ENCODE measurements at places on chromosomes 12 and 14. TPM values are rescaled to one million over a fixed set of nuclear protein-coding genes. Genes with fewer than 3 reads are reported as not detected.

DNA sequence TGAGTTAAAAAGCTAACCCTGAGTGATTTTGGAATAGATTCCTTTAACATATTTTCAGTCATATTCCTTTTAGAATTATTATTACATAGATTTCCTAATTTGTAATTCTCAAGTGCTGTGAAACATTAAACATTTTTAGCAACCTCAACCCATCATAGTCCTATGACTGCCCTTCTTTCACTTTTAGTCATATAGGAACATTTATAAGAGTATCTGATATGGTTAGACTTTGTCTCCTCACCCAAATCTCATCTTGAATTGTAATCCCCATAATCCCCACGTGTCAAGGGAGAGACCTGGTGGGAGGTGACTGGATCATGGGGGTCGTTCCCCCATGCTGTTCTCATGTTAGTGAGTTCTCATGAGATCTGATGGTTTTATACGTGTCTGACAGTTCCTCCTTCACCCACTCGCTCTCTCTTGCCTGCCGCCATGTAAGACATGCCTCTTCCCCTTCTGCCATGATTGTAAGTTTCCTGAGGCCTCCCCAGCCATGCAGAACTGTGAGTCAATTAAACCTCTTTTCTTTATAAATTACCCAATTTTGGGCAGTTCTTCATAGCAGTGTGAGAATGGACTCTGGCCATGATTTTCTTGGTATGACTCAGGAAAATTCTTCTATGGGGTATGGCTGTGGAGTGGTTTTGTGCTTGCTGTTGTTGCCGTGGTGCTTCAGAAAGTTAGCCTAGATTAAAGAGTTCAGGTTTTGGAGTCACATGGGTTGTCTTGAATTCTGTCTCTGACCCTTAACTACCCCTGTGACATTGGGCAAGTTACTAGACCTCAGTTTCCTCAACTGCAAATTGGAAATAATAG lies 83.9 kb downstream of the FUT8 start:
- no peak for DNase-seq

DNA sequence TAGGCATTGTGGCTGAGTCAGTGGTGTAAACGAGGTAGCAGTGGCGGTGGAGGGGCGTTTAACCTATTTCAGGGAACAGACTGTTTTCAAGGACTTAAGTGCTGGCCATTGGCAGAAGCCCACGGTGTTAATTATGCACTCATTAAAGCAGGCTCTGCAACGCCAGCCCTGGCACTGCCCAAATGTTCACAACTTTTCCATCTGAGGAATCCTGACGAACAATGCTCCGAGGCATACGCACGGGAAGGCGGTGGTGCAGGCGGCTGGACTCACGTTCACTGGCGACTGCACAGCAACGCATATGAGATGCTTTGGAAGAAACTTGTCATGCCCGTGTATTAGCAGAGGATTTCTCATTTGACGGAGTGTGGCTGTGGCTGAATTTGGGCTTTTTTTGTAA lies 70.6 kb upstream of the SLC24A4 start:
- DNase-seq = no peak

GRCh38 chr14:61581955-61582615 lies 113.2 kb upstream of the HIF1A start:
- DNase-seq = no peak

DNA sequence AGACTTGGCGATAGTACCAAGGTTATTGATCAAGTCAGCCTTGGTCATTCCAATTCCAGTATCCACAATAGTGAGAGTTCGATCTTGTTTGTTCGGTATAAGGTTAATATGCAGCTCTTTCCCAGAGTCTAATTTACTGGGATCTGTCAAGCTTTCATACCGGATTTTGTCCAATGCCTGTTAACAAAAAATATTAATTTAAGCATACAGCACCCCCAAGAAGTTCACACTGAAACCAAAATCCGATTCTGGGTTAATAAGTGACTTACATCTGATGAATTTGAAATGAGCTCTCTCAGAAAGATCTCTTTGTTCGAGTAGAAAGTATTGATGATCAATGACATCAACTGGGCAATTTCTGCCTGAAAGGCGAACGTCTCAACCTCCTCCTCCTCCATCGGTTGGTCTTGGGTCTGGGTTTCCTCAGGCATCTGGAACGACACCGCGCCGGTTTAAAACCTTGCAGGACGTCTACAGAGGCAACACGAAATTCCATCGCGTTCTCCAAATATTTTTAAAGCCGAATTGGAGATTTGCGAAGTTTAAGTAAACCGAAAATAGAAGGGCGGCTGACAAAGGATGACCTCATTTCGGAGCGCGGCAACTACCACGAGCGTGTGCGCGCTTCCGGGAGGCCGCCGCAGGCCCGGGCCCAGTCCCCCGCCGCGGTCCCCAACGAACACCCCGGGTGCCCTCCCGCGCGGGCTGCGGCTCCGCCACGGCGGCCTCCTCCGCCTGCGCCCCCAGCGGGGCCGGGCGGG lies 716 bp downstream of the HSP90AA1 start:
- no peak for DNase-seq

- DNase-seq = no peak
These were observed 124.6 kb upstream of the ATF7IP start for GRCh38 chr12:14240873-14241220.

- no peak for DNase-seq
These were observed at the start of gene AGAP2 for GRCh38 chr12:57738661-57739237. Gene AGAP2, minus strand, starts transcription at chr12:57738742. Its CDS starts 496 bp downstream, at chr12:57738246.

DNA sequence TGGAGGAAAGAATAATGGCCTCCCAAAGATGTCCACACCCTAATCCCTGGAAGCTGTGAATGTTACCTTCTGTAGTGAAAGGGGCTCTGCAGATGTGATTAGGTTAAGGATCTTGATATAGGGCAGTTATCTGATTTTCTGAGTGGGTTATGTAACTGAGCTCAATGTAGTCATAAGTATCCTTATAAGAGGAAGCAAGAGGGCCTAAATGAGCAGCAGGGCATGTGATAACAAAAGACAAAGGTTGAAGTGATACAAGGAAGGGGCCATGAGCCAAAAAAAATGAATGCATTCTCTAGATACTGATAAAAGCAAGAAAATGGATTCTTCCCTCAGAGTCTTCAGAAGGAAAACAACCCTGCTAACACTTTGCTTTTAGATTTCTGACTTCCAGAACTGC lies 78.8 kb downstream of the OSBPL8 start:
- no peak for DNase-seq

- no peak for DNase-seq
These were observed 7.6 kb upstream of the STK38L start for GRCh38 chr12:27236498-27236897.

DNA sequence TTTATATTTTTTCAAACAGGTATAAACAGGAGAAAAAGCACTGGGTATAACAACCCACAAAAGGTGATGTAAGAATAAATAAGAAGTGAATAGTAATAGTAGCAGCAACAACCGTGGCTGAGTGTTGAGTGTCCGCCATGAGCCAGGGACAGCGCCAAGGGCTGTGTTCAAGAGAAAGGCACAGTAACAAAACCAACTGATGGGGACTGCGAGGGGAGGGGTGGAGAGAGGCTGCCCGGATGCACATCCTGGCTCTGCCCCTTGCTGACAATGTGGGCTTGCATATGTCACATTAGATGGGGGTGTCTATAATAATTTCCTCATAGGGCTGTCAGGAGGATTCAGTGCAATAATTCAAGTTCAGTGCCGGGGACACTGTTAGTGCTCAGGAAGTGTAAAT lies 912.4 kb downstream of the VRK1 start:
- DNase-seq = no peak

- no peak for DNase-seq
These were observed 29.0 kb upstream of the MED13L start for GRCh38 chr12:116306506-116306905.

DNA sequence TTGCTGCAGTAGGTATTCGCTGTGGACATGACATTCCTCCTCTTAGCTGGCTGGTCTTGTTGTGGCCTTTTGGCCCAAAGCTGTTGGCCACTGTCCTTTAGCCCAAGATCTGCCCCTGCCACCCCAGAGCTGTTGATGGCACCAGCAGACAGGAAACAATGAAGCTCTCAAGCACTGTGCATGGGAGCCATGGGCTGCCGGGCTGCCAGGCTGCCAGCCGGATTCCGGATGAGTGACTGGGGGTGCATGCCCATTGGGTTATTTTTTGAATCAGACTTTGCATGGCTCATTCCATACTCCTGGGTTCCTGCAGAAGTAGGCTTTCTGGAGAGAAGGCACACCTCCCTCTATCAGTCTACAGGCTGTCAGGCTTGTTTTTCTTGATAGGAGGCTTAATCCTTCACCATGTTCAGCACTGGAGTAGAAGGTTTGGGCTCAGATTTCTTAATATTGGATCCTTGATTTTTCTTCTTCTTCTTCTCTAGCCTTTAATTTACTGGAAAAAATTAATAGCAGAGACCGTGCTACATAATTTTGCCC lies 32.4 kb downstream of the MAX start:
- DNase-seq = no peak

GRCh38 chr12:14699923-14700322 lies 3.5 kb upstream of the GUCY2C start:
- no peak for DNase-seq

DNA sequence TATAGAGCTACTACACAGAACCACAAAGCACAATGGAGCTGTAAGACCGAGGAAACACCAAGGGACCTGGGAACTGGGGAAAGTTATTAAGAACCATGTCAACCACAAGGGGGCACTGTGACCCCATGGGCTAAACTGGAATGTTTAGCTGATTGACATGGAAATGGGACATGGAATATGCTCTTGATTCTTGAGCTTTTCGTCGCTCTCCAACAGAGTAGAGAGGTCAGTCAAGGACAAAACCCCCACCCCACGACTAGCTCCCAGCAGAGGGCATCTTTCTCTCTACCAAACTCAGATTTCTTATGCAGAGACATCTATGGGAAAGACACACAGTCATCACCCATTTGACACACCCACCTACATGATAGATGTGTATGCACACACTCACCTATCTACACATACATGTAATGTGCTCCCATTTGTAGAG lies 10.1 kb downstream of the NDRG2 start:
- DNase-seq = peak; percentile 61

DNA sequence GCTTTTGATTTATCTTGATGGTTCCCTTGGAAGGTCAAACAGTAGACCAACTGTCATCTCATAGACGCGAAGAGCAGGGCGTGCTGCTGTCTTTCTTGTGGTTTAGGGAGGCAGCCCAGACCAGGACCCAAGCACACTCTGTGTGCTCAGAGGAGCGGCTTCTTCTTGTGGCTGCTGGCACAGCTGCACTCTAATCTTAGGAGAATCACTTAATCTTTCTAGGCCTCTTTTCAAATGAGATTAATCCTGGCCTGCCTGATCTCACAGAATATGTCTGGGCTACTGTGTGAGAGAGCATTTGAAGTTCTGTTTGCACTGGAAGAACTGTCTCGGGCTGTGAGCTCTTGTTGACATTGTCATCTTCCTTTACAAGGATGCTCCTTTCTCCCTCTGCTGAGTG lies 60.0 kb upstream of the TRAF3 start:
- DNase-seq = no peak

- no peak for DNase-seq
These were observed 17.2 kb downstream of the NKX2-1 start for GRCh38 chr14:36502558-36503508.

- DNase-seq = no peak
These were observed 223.7 kb downstream of the TMTC2 start for GRCh38 chr12:82910246-82910893.

DNA sequence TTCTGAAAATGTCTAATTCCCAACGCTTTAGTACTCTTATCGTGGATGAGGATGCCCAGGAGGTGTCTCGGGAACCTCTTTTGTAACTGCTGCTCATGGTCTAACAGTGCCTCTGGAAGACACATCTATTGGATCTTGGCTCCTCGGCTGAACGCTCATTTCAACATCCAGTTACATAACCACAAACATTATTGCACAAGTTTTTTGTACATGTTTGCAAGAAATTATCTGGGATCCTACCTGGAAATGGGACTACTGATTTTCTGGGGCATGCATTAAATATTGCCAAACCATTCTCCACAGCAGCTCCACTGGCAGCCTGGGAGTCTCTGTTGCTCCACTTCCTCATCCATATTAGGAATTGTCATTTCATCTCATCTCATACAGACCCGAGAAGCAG lies 117.5 kb upstream of the EVL start:
- DNase-seq = no peak

DNA sequence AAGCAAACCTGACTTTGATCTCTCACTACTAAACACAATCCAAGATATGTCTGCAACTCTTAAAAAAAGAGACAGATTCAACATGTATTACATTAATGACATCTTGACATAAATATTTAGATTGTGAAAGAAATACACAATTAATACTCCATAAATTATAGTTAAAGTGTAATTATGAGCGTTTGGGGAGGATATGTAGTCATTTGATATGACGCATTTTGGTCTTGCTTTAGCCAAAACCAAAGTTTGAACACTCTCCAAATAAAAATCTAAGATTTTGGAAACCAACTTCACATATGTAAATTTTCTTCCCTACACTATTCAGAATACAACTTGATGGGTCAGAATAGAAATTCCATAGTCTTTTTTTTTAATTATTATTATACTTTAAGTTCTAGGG lies 1257.6 kb downstream of the SLC16A7 start:
- DNase-seq = no peak

GRCh38 chr12:103901518-103902173 lies 28.6 kb upstream of the HSP90B1 start:
- no peak for DNase-seq

GRCh38 chr14:102493096-102493495 lies 16.5 kb downstream of the ANKRD9 start:
- no peak for DNase-seq

GRCh38 chr12:65434737-65435136 lies 156.3 kb downstream of the MSRB3 start:
- DNase-seq = no peak

DNA sequence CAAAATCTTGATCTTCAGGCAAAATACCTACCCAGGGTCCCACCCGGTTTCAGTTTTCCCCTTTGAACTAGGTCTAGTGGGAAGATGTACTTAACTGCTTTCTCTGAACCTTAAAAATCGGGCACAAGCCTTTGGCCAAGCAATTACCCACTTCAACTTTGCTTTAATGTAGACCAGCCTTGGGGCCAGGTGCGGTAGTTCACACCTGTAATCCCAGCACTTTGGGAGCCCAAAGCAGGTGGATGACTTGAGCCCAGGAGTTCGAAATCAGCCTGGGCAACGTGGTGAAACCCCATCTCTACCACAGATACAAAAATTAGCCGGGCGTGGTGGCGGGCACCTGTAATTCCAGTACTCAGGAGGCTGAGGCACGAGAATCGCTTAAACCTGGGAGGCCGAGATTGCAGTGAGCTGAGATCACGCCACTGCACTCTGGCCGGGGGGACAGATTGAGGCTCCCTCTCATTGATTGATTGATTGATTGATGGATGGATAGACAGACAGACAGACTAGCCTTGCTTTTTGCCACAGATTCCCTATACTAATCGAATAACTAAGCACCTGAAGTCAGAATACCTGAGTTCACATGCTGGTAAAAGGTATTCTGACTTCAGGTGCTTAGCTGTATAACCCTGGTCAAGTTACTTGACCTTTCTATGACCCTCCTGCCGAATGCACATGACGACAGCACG lies 1.9 kb downstream of the CLIP1 start:
- no peak for DNase-seq

The KLRG1 gene
- 0.69 TPM for total RNA-seq

The CLEC4C gene
- not detected for total RNA-seq

The ANKS1B gene
- 9.7 TPM for total RNA-seq

The FAM186B gene
- 0.13 TPM for total RNA-seq

The MYF5 gene
- not detected for total RNA-seq

The KITLG gene
- 7.4 TPM for total RNA-seq

The HSPA2 gene
- total RNA-seq = 7.7 TPM

The TAS2R8 gene
- not detected for total RNA-seq

The FGD6 gene
- 28.3 TPM for total RNA-seq
